Hematopoietic multipotent progenitor cell treated with erythropoietin and hydrocortisone succinate and interleukin-3 and kit ligand, for 17 days (in vitro differentiated cells): ENCODE measurements at places on chromosomes 4 and X.

GRCh38 chrX:97909245-97909644 lies 1025.5 kb downstream of the RPA4 start:
- DNase-seq, result no peak

DNA sequence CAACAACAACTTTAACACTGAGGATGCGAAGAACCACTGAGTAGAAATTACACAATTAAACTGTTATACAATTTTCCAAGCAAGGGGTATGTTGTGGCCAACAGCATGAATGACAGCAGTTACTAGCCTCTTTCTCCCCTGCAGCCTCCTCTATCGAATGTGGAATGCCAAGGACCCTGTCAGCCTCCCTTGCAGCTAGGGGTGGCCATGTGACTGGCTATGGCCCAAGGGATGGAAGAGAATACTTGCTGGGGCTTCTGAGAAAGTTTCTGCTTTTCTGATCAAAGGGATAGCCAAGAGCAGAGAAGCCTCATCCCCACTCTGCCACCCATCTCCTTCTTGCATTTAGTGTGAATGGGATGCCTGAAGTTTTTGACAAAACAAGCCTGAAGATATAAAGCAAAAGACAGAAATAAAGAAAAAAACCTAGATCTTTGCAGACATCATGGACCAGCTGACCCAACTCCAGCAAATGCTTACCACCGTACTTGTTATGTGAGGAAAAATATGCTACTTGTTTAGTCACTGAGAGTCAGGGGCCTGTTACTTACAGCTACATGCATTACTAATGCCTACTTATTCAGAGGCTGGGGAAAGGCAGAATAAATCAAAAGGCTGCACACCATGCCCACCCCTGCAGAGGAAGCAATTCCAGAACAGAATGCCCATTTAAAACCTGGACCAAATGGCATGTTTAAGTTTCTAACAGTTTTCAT lies 32.0 kb downstream of the DCTD start:
- no peak for DNase-seq

GRCh38 chrX:24996096-24996709 lies 19.6 kb downstream of the ARX start:
- no peak for DNase-seq

DNA sequence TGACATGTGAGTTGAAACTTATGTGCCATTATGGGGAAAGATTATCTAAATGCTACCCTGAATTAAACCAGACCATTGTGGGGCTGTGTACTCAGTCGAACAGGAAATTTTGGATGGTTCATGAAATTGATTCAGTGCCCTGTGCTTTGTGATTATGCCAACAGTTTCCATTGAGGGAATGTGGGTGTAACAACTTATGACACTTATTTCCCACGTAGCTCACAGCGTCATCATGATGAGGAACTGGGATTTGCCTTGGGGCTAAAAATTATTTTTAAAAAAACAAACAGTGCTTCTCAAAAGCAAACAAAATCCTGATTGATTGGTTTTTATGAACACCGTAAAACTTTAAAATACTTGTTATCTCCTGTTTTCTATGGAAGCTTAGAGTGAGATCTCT lies 8.3 kb upstream of the CLTRN start:
- no peak for DNase-seq

DNA sequence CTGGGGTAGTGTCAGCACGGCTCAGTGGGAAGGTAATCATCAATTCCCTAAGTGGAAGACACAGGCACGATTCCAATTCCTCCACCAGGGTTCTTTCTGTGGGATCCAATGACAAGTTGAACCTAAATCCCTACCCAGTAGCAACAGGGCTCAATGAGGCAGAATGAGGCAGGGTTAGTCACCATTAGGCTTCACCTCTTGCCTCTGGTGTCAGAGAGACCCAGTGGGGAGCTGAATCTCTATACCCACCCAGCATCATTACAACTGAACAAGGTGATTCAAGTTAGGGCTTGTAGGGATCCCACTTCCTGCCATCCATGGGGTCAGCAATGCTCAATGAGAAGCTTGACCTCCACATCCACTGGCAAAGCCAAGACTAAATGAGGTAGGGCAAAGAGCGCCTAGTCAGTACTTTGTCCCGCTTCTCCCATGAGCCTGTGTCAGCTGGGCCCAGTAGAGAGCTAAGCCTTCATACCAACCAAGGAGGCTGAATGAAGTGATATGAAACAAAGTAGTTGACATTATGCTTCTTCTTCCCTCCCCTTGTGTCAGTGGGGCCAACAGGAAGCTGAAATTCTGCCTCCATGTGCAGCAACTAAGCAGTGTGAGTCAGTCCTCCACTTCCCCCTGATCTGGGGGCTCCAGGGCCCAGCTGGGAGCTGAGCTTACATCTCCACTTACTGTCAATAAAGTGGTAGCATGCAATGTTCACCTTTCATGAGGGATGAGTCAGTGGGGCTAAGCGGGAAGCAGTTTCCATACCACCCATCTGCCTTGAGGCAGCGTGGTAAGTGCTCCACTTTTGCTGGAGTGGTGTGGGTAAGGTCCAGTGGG lies 36.4 kb upstream of the RBM41 start:
- no peak for DNase-seq

DNA sequence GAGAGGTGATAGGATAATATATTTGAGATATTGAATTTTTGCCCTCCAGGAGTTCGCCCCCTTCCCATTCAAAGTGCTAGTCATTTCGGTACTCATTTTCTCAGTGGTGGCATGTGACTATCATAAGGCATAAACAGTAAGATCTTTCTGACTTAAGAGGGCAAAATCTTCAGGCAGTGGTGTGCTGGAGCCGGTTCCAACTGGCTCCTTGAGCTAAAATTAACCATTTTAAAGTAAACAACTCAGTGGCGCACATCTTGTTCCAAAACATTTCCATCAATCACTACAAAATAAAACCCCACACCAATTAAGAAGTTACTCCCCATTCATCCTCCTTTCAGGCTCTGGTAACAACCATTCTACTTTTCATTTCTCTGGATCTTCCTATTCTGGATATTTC lies 43.3 kb downstream of the LUZP4 start:
- no peak for DNase-seq

GRCh38 chrX:102535958-102536357 lies 19.4 kb upstream of the TMSB15A start:
- DNase-seq, result no peak

DNA sequence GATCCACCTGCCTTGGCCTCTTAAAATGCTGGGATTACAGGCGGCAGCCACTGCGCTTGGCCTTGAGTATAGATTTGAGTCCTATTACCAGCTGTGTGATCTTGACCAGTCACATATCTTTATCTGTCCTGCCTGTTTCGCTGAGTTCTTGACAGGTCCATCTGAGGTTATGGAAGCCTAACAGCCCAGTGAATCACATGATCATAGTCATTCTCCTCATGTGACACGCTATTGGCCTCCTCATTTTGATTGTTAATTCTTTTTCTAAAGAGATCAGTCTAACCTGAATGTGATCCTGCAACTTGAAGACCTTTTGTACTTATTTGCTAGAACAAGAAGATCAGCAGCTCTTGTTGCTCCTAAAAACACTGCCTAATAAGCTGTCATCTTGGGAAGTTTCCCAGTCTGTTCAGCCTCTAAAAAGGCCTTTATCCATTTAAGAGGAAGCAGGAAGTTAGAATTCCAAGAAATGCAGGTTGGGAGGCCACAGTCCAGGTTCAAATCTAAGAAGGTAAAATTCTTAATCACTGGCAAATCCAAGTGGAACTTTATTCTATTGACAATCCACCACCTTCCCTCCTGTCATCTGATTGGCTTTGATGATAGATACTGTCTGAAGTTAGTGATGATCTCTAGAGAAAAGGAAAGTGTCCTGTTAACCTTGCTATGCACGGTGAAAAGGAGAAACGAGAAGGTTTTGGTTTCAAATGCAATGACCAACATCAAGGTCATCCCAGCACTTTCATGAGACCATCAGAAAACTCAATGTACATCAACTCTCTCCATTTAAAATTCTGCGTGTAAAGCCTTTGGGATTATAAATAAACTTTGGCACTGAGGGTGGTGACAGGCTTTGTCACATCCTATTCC lies 86.9 kb downstream of the CHRNA9 start:
- DNase-seq, result no peak

GRCh38 chrX:17442898-17443297 lies 67.9 kb downstream of the NHS start:
- DNase-seq, result no peak

- no peak for DNase-seq
Measured at GRCh38 chr4:125961626-125962025, 646.9 kb downstream of the FAT4 start.

GRCh38 chrX:17627026-17627425 lies 110.3 kb upstream of the SCML1 start:
- DNase-seq, result no peak

DNA sequence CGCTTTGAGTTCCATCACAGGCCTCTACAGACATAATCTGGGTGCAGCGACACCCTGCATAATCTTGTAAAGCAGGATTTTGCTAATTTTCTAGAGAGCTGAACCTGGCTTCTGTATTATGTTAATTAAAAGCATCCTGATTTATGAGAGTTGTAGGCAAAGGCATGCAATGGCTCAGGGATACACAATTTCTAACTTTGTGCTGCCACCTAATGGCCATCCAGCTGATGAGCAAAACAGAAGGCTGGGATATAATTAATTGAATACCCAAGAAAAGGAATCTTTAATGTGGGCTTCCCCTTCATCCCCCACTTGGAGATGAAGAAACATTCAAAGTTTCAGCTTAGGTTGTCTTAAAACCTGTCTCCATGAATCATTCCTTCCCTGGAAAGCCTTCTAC lies 78.1 kb downstream of the BMP15 start:
- DNase-seq, result no peak

- no peak for DNase-seq
Measured at GRCh38 chr4:15291122-15291521, 136.7 kb upstream of the C1QTNF7 start.

DNA sequence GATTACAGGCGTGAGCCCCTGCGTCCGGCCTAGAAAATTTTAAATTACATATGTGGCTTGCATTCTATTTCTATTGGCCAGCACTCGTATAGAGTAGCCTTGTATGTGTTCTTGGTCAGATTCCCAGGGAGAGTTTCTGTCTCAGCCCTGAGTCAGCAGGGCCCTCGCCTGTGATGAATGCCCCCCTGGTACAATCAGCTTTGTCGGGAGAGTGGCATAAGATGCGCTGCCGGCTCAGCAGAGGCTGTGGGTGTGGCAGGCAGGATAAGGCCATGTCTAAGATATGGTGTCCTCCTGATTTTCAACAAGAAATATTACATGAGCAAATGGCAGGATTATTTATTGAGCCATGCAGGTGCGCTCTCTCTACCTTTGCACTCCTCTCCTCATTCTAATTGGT lies 1.6 kb upstream of the REELD1 start:
- DNase-seq, result no peak

DNA sequence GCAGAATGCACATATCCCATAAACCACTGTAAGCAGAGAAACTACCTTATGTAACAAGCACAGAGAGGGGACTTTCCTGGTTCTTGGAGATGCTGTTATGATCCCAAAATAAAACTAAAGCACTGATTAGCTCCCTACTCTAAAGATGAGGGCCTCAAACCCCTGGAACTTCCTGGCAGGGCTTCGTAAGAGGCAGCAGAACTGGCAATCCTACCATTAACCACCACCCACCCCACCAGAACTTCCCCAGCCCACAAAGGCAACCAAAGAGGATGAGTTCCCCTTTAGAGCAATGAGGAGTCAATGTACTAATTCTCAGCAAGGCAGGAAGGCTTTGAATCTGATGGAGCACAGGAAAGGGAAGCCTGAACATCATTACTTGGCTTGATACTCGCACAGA lies 436.5 kb upstream of the FRG1 start:
- DNase-seq, result no peak

DNA sequence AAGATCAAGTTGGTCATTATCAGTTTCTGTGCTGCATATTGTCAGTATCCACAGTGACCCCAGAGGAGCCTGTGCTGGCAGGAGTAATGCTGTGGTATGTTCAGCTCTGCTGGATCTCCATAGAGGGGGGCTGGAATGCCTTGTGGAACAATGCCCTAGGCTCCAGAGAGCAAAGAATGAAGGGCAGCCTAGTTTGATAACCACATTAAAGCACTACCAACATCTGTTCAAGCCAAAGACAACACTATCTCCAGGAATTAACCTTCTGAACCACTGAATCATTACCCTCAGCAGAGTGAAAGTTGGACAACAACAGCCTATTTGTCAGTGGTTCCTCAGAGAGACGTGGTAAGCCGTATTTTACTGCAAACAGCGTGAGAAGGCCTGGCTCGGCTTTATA lies 192.3 kb upstream of the CXorf66 start:
- no peak for DNase-seq

GRCh38 chr4:119626943-119627266 lies 1.7 kb downstream of the PDE5A start:
- DNase-seq, result no peak

GRCh38 chr4:109113521-109113920 lies 188.9 kb downstream of the COL25A1 start:
- DNase-seq, result no peak

DNA sequence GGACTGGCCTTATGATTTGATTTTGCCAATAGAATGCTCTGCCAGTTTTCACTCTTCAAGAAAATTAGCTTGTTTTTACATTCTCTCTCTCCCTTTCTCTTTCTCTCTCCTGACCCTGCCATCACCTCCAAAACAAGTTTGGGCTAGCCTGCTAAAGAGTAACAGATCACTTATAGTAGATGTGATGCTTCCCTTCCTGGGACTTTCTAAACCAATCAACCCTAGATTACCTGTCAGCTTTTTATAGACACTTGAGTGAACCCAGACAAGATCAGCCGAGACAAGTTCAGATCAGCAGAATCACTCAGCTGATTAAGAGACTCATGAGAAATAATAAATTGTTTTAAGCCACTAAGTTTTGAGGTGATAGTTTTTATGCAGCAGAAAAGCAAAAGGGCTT lies 521.2 kb downstream of the ANKRD50 start:
- no peak for DNase-seq

DNA sequence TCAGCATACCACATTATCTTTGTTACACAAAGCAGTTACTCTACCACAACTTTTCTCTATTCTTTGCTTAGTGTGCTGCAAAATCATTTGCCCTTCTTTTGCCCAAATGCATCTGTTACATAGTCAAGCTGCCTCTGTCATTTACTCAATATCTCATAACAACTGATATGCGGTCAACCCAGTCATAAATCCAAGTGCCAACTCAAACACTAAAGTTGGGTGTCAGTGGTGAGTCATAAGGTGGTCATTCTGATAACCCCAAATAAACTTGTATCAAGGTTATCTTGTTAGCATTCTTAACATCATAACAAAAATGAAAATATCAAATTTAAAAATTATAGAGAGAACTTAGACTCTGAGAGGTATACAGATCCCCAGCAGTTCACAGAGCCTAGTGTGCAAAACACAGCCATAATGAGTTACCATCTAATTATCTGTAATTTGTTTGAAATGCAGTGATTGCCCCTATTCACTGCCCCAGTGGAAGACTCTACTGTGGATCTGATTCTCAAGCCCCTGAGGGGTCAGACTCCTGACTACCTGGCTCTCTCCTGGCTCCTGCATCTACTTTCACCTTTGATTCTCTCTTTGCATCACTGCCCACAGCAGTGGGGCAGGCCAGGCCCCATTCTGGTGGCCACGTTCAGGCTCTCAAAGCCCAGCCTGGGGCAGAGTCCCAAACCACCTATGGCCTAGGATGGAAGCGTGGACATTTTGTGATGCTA lies 29.2 kb downstream of the TBC1D9 start:
- no peak for DNase-seq
